ENCODE measurements at places on chromosomes 2 and 18.

DNA sequence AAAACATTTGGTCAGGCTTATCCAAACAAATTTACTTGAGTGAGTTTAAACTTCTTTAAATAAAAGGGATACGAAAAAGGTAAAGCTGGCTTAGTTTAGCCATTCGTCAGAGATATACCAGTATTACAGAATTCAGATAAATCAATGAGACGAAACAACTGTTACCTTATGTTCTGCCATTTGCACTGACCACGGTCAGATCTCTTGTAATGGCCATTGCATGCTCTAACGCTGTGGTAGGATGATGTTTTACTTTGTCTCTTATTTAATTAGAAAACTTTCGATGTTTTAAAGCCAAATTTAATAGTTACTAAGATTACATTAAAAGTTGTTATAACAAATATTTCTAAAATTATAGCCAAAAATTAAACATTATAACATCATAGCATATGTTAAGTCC, 1.5 kb downstream of the C18orf54 start:
- no peak for DNase-seq

DNA sequence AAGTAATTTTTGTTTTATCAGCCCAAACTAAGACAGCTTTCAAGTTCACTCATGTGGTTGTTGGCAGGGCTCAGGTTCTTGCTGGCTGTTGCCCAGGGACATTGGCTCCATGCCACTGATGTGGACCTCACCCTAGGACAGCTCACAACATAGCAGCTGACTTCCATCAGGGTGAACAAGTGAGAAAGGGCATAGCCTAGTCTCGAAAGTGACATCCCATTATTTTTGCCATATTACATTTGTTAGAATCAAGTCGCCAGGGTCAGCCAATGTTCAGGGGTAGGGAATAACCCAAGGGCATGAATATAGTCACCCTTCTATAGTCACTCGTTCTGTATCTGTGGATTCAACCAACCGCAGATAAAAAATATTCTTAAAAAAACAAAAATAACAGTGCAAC, 10.7 kb upstream of the CWC22 start:
- DNase-seq: no peak

DNA sequence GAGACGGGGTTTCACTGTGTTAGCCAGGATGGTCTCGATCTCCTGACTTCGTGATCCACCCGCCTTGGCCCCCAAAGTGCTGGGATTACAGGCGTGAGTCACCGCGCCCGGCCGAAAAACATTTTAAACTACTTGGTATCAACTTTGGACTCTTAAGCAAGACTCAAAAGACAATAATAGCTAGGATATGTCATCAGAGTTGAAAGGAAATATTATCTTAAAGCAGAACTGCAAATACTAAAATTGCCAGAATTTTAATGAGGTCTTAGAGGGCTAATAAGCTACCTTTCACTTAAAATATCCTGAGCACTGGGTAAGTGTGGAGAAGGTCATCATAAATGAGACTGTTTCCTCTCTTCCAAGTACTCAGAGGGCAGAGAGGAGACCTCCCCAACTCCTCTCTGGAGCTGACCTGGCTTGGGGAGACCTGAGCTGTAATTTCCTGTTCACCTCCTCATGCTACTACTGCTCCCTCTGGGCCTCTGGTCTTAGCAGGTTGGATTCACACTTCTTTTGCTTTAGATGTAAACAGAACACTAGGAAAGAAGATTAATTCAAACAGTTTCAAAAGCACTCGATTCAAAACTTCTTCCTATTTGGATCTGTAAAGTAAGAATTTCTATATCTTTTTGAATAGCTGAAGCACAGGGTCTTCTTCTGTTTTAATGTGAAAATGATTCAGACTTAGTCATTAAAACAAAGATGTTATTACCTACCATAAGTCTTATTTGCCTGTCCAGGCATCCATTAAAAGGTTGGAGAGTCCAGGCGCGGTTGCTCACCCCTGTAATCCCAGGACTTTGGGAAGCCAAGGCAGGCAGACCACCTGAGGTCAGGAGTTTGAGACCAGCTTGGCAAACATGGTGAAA, 16.5 kb downstream of the CNRIP1 start:
- no peak for DNase-seq

DNA sequence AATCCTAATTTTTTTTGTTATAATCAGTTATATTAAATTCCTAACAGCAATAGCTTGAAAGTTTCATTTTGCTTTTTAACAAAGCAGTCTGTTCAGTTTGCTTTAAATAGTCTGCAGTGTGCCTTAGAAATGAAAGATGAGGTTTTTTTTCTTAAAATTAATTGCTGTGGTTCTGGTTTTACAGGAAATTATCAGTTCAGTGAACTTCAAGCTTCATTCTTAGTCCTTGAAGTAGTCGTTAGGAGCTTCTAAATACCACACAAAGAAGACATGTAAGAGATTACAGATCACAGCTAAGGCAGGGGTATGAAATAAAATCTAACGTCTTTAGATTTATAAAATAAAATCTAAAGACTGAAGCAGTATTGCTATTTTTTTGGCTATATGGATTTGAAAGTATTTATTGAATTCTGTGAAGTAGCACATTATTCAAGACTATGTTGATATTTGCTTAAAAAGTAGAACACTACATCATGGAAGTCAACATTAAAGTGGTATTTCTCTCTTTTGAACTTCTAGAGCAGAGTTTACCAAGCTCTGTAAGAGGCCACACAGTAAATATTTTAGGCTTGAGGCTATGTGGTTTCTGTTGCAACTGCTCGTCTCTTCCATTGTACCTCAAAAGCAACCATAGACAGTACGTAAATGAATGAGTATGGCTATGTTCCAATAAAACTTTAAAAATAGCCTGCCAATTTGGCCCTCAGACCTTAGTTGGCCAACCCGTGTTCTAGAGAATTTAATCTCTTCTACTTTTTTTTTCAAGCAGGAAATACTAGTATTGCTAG, 81.5 kb upstream of the STON1 start:
- DNase-seq: no peak

GRCh38 chr2:230925879-230926765, 1.1 kb upstream of the GPR55 start:
- DNase-seq: no peak

DNA sequence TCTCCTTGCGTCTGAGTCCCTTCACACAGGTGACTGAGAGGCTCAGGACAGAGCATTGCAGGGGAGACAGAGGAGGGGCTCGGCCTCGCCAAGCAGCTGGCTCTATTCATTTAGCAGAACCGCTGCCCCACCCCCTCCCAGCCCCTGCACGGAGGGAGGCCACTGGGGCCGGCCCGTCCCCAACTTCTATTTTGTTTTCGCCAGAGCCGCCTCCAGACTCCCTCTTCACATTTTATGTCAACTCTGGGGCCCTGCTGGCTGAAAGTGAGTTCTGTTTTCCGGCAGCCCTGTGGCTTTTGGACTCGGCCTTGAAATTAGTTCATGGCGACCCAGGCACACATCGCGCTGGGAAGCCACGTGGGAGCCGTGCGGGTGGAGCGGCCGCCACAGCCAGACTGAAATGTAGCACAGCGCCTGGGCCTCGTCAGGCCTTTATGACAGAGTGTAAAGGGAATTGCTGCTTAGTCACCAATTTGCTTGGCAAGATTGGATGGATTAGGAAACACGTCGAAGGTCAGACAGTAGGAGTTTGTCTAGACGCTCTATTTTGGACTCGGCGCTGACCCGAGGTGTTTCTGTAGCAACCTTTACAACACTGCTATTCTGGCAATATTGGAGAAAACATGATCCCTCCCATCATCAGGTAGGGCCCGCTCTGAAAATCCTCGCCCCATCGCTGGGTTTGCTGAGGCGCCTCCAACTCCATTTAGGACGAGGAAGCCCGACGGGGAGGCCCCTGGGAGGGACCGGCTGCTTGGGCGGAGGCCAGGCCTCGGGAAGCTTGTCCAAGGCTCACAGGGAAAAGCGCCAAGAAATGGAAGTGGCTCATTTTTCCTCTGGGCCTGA, 90.7 kb upstream of the CTDP1 start:
- DNase-seq: peak; percentile 89

DNA sequence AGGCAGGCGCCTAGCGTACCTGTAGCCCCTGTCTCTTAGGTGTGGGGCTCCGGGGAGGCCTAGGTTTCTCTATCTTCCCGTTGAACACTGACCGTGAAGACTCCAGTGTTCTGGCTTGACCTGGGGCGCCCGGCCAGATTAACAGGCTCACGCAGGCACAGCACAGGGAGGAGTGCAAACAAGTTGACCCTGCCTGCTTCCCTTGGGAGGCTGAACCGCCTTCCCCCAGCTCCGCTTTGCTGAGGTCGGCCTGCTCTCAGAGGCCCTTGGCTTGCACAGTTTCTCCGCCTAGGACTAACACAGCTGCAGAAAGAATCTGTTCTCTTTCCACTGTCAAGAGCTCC, 567 bp downstream of the PCYOX1 start:
- DNase-seq: no peak

DNA sequence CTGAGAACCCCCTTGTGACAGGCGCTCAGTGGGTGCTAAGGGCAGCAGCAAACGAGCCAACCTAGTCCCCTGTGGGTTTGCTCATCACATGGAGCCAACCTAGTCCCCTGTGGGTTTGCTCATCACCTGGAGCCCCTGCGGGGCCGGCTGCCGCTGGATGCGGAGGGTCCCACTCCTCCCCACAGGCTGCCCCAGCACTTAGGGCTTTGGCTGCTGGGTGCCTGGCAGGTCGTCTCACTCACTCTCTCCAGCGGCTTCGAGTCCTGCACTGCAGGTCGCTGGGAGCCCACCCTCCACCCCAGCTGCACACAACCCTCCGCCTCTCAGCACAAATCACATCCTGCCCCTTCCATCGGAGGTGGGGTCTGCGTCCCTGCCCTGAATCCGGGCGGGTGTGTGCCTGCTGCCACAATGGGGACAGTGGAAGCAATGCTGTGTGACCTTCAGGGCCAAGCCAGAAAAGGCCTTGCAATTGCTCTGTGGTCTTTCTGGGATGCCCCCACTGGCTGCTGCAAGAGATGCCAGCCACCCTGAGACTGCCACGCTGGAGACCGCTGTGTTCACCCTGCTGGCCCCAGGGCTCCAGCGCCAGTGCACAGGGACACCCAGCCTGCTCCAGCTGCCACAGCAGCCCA, 248.1 kb upstream of the SALL3 start:
- no peak for DNase-seq
